Left colon (tissue), 2 donors: ENCODE measurements at places on chromosomes 4 and X. TPM values are rescaled to one million over a fixed set of nuclear protein-coding genes. Genes with fewer than 3 reads are reported as not detected.

- DNase-seq = no peak
These were observed 83.5 kb upstream of the RAPGEF2 start for GRCh38 chr4:159019356-159019755.

SHROOM4 gene
- 3.8 TPM for total RNA-seq

- no peak for DNase-seq
These were observed 319 bp downstream of the DRP2 start for GRCh38 chrX:101219864-101220346.

PFKFB1 gene
- 0.31 TPM for total RNA-seq

DNA sequence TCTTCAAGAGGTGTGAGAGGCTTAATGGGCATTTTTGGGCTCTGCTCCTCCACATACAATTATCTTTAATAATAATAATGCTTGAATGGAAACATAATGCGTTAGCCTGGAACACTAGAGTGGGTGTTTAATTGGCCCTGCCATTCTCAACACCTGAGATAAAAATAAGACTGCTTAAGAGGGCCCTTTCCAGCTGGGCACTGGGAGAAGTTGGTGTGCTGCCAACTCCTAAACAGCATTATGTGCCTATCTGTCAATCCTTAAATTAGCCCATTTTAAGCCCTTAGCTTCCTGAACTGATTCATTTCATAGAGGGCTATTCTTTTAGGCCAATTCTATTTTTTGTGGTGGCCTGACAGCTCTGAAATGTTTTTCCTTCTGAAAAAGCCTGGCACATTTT, 211.1 kb upstream of the ZIC3 start:
- DNase-seq = no peak

- DNase-seq = no peak
These were observed 345.1 kb downstream of the ARHGAP10 start for GRCh38 chr4:148076964-148077363.

- DNase-seq = no peak
These were observed 5.0 kb upstream of the DDX60L start for GRCh38 chr4:168485156-168485910.

OPHN1 gene
- total RNA-seq = 5.0 TPM

DNA sequence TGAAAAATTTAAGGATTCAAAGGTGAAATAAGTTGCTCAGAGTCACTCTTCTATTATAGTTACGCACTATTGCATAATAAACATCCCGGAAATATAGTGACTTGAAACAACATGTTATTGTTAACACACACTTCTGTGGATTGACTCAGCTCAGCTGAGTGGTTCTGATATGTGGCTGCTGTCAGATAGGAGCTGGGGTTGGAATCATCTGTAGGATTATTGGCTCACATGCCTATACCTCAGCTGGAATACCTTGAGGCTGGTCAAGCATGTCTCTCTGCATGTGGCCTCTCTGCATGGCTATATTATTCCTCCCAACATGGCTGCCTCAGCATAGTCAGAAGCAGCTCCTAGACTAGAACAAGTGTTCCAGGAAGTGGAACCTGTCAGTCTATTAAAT, 486.7 kb upstream of the MAGEB2 start:
- no peak for DNase-seq

- DNase-seq = no peak
These were observed 35.3 kb upstream of the TENM3 start for GRCh38 chr4:182207830-182208396.
